ENCODE measurements at places on chromosomes 7 and 10.

GRCh38 chr10:47402641-47403301, 18.7 kb upstream of the ZNF488 start:
- no peak for DNase-seq

- DNase-seq: no peak
Observed at GRCh38 chr10:89521368-89521767, 14.0 kb downstream of the SLC16A12 start.

- DNase-seq: no peak
Observed at GRCh38 chr10:97207756-97208346, 22.1 kb upstream of the SLIT1 start.

- peak; percentile 94 for DNase-seq
Observed at GRCh38 chr7:726084-726853, at the start of gene DNAAF5. Gene DNAAF5, plus strand, starts transcription at chr7:726699. Its CDS starts 22 bp downstream, at chr7:726721.

DNA sequence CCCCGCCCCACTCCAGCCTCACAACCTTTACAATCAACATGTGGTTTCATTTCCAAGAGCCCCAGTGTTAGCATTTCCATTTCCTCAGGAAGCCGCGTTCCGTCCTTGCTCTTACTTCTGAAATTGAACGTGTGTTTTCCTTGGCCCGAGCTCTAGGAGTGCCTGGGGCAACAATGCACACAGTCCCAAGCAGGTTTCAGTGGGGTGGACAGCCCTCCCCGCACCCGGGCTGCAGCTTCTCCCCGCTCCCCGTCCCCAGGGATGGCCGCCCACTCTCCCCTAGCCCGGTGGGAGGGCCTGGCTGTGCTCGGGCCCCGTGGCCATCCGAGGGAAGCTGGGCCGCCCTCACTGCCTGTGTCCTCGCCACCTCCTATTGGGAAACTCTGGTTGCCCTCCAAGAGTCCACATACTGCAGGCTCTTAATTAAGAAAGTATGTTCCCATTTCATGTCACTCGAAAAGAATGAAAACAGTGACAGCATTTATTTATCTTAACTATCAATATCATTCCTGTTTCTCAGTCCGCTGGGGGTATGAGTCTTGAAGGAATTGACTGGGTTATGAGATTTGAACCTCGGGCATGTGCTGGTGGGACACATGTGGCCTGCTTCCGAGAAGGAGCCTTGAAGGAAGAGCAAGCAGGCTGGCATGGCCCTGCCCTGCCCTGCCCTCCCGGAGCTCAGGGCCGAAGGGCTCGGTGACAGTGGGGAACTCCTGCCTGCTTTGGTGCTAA, 163.8 kb downstream of the GRK5 start:
- DNase-seq: peak; percentile 15

- DNase-seq: no peak
Observed at GRCh38 chr7:141313896-141314295, 237.3 kb upstream of the AGK start.

GRCh38 chr7:476736-477360, 42.8 kb downstream of the PDGFA start:
- DNase-seq: no peak

DNA sequence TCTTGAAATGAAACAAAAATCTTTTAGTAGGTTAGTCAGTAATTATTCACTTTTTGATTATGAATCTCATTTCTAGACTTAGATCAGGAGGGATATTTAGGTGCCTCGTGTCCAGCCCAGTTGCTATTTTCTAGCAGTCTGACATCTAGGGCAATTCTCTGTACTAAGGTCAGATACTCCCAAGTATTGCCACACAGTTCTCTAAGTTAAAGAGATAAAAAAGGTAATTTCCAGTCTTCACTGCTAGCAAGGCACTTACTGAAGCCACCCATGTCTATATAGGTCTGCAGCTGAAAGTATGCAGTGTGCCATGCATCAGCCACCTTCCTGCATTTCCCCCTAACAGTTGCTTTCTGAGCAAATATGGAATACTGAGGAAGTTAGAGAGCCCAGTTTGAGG, 83.4 kb downstream of the PON1 start:
- no peak for DNase-seq

DNA sequence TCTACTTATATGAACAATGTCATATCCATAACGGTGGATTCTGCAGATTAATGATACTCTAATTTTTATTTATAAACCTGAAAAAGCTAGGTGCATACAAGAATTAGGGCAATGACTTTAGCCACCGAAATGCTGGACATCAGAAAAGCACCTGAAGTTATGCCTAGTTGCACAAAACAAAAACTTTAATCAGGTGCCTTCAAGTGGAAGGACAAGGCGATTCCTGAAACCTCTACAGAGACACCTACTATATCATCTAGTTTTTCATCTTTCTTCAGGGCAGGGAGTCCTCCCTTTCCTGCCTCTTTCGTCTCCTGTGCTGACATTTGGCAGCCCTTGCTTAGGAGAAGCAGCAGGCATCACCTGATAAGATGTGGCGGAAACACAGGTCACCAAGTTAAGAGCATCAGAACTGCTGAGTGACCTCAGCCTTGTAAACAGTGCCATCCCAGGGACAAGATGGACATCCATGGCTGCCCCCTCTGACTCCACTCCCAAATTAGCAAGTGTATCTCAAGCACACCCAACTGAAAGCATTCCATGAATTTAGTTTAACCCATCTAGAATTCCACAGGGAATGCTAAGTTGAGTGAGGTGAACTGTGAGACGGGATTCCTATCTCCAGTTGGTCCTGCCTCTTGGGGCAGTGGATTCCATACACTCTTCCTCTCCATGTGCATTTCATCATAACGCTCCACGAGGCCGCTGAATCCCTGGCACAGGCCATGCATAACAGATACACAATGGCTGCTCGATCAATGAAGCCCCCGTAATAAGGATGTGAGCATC, 5.8 kb downstream of the ITPRIP start:
- DNase-seq: no peak

- DNase-seq: no peak
Observed at GRCh38 chr10:124875596-124875995, 66.3 kb upstream of the ZRANB1 start.

- no peak for DNase-seq
Observed at GRCh38 chr7:4244635-4245034, 437.5 kb upstream of the FOXK1 start.

DNA sequence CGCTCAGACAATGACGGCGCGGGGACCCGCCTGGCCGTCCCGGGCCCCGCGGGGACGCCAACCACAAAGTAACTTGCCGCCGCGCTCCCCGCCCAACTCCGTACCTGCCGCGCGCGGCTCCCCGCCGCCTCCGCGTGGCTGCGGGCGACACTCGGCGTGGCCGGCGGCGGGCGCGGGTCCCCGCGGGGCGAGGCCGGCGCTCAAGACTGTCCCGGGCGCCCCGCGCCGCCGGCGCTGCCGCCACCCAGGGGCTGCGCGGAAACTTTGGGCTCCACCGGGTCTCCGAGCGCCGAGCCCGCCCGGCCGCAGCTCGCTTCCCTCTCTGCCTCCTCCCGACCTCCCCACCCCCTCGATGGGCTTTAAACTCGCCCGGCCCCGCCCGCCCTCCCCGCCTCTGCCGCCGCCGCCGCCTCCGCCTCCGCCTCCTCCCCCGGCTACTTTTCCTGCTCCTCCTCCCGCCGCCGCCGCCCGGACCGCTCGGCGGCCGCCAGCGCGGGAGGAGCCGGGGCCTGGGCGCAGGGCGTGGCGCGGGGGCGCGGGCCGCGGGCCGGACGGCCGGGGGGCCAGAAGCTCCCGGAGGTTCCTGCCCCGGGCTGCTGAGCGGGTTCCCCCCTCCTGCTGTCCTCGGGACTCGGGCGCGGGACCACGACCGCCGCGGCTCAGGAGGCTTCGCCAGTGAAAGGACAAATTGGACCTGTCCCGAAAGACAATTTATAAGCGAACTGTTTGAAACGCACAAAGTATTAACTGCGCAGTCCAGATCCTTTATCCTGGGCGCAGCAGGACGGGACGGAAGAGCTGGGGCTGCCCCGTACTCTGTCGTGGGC, 10.6 kb upstream of the GRB10 start:
- peak; percentile 71 for DNase-seq

DNA sequence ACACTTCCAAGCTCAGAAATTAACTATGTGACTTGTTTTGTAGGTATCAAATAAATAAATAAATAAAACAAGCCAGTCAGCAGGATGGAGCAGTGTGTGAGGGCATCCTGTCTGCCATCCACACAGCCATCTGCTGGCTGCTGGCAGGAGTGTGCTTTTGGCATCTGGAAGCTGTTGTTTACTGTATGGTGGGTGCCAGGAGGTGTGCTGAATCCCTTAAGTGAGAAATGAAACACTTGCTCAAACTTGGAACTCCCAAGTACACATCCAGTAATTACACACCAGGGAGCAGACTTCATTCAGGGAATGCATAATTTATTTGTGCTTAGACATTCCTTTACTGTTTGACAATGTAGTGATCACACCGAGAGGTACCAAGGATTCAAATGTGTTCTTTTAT, 16.9 kb upstream of the TAX1BP1 start:
- peak; percentile 8 for DNase-seq

DNA sequence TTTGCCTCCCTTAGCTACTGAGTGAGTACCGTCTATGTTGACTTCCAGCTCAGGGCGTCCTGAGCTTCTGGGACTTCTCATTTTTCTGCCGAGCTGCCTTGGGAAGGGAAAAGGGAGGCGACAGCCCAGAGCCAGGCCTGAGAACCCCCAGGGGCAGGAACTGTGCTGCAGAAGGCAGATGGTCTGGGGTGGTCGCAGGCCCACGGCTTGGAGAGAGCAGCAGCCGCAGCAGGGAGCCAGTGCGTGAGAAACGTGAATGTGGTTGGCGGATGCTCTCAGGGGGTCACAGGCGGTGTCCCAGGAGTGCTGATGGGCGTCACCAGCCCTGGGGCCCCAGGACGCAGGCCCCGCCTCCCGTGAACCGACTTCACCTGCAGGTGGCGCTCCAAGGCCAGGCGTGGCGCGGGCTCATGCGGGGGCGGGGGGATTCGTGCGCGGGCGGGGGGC, 9.2 kb upstream of the PWWP2B start:
- peak; percentile 75 for DNase-seq

GRCh38 chr10:29174389-29174788, 114.5 kb upstream of the LYZL1 start:
- DNase-seq: no peak

GRCh38 chr10:84179059-84179710, 5.6 kb downstream of the GPR15LG start:
- no peak for DNase-seq

DNA sequence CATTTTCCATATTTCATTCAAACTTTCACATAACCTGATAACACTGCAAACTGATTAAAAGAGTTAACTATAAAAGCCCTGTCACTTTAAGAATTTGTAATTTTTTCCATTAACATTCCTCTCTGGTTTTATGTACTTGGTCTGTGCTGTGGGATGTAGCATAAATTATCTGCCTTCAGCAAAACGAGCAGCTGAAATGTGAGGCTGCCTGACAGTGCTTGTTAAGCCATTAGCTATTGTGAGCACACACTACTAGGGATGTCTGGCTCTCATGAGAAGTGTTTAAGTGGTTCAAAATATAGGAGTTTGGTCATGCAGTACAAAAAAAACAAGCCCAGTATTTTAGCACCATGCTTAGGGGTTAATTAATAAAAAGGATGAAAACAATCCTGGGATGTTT, 63.0 kb downstream of the HOXA1 start:
- DNase-seq: no peak

- no peak for DNase-seq
Observed at GRCh38 chr10:80320377-80320776, 30.9 kb upstream of the MAT1A start.

DNA sequence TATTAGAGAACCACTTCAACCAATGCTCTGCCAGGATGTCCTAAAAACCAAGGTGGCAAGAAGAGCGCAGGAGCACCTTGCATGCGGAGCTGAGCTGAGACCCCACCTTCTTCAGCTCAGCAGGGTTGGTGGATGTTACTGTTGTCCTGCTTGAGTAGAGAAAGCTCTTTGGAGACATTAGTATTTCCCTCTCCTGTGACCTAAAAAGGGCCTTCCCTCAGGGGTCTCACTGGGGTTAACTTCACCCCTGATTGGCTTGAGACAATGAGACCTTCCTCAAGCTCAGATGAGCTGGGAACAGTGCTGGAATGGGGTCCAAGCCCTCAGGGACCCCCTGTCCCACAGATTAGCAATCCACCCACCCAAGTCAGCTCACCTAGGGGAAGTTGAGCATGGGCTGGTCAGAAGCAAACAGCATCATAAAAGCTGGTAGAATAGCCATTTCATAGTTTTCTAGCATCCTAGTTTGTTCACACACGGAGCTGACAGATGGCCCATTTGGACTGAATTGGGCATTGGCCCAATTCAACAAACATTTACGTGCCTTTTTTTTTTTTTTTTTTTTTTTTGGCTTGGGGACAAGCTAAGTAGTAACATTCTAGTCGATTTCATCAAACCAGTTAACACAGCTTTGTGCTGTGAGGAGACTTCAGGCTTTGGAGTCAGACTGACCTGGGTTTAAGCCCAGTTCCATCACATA, 100.6 kb upstream of the HABP2 start:
- no peak for DNase-seq

GRCh38 chr10:7969623-7970022, 84.9 kb upstream of the GATA3 start:
- DNase-seq: no peak

- no peak for DNase-seq
Observed at GRCh38 chr7:70935311-70935710, 196.6 kb upstream of the GALNT17 start.

DNA sequence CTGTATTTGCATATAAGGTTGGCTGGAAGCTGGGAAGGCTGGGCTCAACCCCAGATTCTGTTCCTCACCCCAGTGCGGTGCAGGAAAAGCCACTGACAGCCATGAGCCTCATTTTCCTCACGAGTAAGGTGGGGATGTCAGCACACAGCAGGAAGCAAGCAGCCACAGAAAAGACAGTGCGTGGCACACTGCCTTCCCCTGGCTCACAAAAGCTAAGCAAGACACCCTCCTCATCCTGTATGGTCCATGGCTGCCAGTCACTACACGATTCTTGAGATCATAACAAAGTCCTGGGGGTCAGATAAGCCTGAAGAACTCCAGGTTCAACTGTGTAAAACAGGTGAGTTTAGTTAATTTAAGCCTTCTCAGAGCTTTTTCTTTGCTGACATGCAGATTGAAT, 28.9 kb upstream of the DDC start:
- DNase-seq: no peak

DNA sequence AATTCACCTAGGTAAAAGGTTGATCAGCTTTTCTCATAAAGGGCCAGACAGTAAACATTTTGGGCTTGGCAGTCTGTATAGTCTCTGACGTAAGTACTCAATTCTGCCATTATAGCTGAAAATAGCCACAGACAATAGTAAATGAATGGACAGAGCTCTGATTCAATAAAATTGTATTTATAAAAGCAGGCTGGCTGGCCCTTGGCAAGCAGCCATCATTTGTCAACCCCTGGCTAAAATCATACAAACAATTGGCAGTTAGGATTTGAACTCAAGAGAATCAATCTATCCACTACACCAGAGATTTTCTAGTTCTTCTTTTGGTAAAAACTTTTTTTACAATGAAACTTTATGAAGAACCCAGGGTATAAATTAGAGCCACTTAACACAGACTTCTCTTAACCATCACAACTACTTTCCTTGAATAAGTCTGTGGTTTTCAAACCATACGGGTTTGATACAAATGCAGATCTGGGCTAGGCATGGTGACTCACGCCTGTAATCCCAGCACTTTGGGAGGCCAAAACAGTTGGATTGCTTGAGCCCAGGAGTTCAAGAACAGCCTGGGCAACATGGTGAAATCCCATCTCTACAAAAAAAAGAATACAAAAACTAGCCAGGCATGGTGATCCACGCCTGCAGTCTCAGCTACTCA, 124.5 kb downstream of the SLC16A9 start:
- no peak for DNase-seq
